ENCODE measurements at places on chromosomes 7 and 10.

DNA sequence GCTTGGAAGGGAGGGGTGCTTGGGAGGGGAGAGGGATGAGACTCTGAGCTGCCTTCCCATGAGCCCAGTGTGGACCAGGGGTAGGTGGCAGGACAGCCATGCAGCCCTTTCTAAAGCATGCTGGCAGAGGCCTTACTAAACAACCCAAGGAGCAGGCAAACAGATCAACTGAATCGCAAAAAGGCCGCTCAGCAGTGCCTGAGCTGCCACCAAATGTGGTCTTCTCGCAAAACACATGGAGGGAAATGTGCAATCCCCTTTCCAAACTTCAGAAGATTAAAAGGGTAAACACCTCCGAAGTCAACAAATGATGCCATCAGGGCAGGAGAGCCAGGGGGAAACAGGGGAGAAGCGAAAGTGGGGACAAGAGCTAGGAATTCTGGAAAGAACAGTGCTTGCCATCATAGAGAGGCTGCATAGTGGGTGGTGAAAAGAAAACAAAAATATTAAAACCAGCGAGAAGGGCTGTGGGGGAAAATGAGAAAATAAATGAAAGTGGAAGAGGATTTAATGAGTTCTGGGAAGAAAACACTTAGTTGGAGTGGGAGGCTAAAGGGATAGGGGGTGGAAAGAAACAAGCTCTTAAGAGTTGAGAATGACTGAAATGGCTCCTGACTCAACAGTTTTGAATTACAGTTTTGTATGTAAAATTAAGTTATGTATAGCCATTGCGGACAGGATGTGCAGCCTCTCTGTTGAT lies 62.2 kb upstream of the ZNF32 start:
- no peak for DNase-seq

DNA sequence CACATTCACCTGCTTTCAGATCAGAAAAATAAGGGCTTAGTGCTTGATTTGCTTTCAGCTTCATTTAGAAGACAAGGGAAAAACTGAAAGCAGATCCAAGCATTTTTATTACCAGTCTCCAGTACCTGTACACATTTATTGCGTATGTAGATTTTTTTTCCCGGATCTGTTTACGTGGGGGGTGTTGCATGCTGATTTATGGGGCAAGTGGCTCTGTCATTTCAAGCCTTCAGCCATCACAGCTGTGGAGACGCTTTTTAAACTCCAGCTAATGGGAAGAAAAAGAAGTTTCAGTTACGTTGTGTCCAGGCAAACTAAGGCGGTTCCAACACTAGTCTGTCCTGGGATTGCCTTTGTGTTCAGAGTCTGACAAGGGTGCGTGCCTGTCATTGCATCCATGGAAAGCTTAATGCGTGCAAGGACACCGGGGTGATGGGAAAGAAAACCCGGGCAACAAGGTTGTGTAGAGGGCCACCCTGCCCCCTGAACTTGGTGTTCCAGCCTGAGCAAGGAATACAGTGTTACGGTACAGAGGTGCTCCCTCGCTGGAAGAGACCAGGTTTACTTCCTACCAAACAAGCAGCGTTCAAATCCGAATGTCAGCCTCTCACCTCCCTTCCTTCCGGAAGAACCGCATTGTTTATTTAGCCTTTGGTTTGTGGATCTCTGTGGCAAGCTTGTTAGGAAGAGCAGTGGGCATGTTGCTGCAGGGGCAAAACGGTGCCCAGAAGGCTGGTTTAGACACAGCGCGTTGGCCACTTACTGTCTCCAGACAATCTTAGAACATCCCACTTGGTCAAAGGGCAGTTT lies 128.2 kb downstream of the FGFR2 start:
- DNase-seq: no peak

GRCh38 chr7:45112648-45113047 lies 1.2 kb upstream of the TBRG4 start:
- no peak for DNase-seq

- no peak for DNase-seq
Measured at GRCh38 chr10:44105696-44106095, 279.2 kb downstream of the CXCL12 start.

GRCh38 chr10:129964611-129965424 lies 744 bp upstream of the EBF3 start:
- DNase-seq: no peak
